Left kidney (tissue), 8 donors: ENCODE measurements at places on chromosomes 7 and 10. TPM values are rescaled to one million over a fixed set of nuclear protein-coding genes. Genes with fewer than 3 reads are reported as not detected.

Gene VAX1
- polyA plus RNA-seq = not detected

Gene AKR1D1
- 0.08 TPM for polyA plus RNA-seq

Gene OSBPL3
- polyA plus RNA-seq = 27.6 TPM

Gene GALNT17
- polyA plus RNA-seq = 3.1 TPM

Gene OR2A1
- 1.2 TPM for polyA plus RNA-seq

GRCh38 chr10:48287417-48288391, 13.2 kb upstream of the FRMPD2 start:
- DNase-seq = no peak

GRCh38 chr10:4214908-4215307, 429.9 kb upstream of the KLF6 start:
- DNase-seq = no peak

DNA sequence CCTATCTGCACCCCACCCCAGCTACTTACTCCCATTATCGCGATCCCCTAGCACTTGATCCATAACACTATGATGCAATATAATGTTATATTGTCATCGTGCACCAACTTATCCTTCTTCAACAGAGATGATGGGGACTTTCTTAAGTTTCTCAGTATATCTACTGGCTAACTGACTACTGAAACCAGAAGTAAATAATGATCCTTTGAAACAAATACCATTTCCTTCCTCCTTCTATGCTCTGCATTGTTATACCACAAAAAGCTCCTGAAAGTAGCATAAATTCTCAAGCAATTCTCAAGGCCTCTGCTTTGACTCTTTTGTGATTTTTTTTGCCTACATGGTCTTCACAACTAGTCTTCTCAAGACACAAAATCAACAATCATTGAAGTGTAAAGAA, 68.9 kb downstream of the HTR7 start:
- DNase-seq = no peak

DNA sequence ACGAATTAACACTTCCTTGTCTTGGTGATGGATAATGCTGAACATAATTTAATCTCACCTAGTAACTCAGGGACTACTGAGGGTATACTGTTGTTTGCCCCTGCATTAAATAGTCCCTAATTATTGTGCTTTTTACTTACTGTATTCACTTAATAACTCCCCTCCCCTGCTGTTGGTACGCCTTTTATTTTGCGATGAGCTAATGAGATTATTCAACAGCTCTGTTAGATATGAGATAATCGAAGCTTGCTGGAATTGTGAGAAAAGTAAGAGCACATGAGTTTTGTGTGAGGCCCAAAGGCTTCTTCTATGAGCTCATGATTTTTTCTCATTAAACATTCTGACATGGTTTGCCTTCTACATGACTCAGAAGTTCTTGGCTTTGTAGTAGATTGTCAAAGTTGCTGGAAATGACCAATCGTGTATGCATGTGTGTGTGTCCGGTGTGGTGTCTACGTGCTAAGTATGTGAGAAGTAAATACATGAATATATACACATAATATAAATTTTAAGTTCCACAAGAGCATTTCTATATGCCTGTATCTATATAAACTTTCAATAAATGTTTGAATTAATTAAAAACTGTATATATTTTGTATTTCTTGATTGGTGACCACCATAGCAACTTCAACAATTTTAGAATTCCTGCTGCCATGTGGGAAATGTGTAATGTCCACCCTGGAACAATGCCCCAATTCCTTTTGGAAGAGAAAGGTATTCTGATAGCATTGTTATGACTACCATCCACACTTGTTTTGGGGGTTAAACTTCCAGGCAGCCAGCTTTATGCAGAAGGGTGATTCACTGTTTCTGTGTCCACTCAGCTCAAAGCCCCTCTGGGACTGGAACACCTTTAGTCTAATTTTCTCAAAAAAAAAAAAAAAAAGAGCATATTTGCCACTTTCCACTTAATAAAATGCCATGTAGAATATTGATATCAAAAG, 106.2 kb downstream of the SAMD9 start:
- no peak for DNase-seq

DNA sequence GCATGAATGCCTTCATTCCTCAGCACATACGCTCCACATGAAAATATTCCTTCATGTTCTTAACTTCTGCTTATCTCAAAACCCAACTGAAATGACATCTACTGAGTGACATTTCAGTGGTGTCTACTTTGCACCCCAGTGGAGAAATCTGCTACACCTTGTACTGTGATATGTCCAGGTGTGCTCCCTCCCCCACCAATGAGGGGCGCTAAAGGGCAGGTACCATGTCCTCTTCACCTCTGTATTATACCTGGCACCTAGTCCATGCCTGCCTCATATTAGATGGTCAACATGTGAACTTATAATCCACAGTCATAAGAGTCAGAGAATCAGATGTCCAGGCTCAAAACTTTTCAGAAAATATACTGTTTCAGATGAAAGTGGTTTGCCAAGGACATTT, 2.1 kb downstream of the PAXIP1 start:
- DNase-seq = no peak

DNA sequence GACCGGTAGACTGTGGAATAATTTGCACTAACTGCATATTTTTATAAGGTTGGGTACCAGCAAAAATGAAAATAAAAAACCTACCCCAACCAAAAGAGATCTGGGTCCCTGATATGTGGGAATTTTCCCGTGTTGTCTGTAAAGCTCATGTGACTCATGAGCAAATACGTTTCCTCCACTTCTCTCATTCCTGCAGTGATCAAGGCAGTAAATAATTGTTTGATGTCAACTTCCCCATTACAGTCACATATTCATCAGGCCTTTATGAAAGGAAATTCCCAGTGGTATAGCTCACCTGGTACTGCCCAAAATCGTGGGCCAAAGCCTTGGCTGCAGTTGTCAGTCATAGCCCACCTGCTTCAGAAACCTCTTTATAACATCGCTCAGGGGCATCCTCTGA, 166.0 kb upstream of the ANK3 start:
- no peak for DNase-seq

- DNase-seq = no peak
These were observed 764.9 kb downstream of the GRM8 start for GRCh38 chr7:126487728-126488442.
